ENCODE measurements at places on chromosomes 2 and 18.

DNA sequence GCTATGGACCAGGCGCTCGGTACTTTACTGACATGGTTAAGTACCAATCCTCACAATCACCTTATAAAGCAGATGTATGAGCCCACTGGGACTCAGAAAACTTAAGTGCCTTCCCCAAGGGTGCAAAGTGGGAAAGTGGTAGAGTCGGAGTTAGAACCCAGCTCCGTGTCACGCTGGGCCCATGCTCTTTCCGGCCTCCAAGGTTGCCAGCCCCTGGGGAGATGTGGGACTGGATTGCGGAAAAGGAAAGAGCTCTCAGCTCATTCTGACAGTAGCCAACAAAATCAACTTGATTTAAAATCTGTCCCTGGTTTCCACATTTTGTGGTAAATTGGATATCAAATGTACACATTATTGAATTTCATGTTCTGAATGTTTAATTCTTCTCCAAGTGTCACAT lies 403.8 kb downstream of the DCDC2C start:
- no peak for DNase-seq

- DNase-seq: no peak
Measured at GRCh38 chr2:67858886-67859285, 203.9 kb downstream of the C1D start.

DNA sequence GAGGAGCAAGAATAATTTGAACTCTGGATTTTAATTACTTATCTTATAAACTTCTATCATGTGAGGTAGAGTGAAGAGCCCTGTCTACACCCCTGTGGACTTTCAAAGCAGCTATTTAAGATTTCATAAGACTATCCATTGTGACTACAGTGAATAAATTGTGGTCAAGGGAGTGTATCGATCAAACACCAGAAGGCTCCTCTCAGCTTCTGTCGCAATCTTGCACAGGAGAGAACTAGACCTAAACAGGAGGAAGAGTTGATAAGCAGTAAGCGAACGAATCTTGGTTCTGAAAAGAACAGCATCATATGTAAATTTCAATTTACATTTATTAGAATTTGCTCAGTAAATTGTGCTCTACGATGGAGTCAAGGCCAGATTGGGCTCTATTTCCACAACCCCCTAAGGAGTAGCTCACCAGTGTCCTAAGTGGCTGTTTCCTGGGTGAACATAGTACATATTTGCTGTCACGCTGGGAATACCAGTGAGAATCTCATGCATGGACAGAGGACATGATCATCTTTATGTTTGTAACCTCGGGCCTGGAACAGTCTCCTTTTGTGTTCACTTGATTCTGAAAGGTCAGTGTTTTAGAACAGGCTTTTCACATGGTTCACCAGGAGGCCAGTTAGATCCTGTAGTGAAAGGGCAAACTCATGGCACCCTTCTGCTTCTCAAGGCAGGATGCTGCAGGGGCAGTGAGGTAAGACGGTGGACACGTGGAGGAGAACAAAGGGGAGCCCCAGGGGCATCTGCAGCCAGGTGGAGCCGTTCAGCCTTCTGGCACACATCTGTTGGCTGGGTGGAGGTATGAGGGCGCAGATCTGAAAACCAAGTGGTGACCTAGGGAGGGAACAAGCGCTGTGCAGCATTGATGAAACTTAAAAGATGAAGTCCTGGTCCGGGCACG lies 33.3 kb downstream of the NPAS2 start:
- peak; percentile 56 for DNase-seq

DNA sequence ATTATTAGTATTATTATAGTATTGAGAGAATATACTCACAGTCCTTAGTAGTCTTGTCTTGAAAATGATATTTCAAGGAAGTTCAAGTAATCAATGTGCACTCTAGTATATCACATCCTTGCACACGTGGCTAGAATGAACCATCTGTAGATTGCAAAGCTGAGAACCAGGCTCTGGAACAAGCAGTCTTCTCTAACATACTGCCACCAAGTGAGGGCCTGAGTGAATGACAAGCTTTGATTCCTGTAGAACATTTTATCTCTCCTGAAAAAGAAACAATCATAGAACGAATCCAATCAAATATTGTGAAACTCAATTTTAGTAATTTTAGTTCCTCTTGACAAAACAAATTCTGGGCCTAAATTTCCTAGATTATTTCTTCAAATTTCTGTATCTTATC lies 55.3 kb upstream of the SULT1C3 start:
- no peak for DNase-seq

DNA sequence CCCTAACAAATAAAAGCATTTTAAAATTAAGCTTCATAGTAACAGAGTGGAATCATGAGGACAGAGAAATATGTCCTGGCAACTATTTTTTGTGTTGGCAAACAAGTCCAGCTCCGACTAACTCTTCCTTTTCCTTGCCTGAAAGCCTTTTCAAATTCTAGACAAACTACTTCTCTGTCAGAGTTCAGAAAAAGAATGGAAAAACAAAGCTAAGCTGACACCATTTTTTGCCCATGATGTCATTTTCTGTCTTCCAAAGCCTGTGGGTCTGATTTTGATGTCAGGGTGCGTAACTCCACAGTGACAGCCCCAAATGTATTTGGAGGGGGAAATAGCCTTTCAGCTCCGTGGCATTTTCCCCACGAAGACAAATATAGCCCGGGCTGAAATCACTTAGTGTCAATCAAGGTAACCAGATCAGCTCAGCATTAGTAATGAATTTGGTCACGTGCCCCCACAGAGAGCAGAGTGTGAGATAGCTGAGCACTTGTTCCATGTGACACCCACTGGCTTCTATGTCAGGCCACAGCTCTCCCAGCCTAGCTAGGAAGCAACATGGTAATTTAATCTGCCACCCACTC lies 233.0 kb upstream of the SIX2 start:
- no peak for DNase-seq

DNA sequence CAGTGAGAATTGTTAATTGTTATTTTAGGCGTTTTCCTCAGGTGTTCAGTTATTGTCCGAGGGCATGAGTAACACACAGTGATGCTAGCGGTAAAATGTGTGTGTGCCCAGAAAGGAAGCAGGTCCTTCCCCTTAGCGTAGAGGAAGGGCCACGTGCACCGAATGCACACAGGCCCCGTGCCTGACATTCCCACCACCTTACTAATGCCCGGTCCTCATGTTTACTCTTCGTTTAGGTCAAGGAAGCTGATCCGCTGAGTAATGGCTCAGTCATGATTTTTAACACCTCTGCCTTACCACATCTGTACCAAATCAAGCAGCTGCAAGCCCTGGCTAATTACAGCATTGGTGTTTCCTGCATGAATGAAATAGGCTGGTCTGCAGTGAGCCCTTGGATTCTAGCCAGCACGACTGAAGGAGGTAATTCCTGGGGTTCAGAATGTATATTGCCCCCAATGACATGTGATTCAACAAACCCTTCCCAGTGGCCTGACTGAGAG lies 76.7 kb downstream of the MERTK start:
- no peak for DNase-seq

DNA sequence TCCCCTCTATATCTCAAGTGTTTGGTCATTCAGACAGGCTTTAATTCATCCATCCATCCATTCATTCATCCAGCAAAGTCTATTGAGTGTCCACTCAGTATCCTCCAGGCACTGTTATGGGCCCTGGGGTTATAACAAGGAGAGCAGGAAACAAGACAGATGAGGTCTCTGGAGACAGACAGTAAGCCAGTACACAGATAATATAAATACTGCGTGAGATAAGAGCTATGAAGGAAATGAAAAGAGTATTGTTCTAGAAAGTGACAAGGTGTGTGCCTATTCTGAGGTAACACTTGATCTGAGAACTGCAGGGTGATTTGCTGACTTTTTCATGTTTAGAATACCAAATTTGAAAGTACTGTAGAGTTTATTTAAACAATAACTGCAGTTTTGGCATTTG lies 98.3 kb downstream of the OSBPL6 start:
- DNase-seq: no peak

- no peak for DNase-seq
Measured at GRCh38 chr2:99572373-99573164, 82.8 kb upstream of the REV1 start.

DNA sequence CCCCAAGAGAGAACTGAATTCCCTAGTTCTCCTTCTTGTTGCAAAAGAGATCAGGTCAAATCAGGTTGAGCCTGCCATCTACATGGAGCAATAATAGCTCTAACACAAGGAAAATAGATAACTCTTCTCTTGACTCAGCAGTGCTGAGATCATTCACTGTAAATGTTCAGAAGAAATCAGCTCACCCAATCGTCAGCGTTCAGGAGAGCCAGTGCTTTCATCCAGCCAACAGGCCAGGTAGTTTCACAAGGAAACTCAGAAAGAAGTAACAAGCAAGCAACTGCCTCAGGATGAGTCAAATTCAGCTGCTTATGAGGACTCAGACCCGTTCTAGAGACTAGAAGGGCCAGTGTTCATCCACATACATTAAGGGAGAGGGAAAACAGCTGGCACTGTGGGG lies 5.9 kb downstream of the LMAN2L start:
- DNase-seq: no peak

DNA sequence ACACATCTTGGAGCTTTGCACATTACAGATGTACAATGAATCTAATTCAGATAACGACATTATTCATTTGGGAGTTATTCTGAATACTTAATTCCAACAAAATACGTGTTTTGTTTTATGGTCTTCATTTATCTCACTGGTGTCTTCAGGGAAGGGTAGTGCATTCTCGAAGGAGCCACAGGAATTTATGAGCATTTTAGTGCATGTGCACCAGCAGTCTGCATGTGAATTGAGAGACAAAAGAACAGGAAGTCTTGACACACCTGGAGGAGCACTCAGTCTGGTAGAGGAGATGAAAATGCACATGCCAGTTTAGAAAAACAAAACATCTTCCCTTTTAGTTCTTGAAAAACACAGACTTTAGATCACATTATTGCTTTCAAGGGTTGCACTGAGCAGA lies 228.7 kb downstream of the LRATD1 start:
- DNase-seq: no peak

DNA sequence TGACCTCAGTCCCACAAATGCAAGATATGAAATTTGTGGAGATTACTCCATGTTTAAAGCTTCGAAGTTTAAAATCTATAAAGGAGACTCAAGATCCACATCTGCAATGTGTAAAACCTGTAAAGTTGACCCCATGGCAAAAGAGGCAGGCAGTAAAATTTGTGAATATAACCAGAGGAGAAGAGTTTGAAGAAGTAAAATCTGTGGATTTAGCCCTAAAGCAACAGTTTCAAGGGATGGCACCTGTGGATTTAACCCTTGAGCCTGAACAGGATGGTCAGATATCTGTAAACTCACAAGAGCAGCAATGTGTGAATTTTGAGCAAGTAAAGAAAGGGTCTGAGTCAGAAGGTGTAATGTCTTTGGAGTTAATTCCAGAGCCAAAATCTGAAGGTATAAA lies 11.2 kb upstream of the ZNF512 start:
- DNase-seq: no peak

DNA sequence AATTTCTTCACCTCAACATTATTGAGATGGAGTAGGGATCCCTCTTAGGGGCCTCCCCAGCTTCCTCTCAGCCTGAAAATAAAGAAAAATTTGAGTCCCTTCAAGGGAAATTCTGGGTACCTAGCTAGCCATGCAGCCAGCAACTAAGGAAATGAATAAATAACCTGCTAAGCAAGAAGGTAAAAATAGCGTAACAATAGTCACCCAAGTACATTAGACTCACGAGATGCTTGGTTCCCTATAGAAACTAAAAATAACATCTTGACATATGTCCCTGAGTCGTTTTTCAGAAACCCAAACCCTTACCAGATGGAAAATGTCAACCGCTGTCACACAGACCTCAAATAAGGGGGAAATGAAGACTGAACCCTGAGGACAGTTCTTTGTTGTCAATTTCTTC lies 51.9 kb downstream of the CACNB4 start:
- no peak for DNase-seq

DNA sequence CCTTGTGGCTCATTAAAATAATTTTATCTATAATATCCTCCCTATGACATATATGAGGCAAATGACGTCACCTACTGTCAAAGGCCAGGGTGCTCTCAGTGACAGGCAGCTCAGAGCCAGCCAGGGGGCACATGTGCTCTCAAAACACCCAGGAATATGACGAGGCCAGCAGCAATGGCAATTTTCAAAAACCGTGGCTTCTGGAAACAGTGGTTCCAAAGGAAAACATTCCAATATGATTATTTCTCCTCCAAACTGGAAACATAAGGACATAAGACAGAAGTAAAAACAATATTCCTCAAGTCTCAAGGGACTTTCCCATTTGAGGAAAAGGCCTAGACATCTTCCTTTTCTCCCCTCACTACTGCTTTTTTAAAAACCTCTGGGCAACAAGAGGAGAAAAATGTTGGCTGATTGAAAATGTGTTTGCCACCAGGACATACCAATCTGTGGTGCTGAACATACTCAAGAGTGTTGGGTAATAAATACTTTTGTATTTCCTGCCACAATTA lies 40.8 kb downstream of the RNF152 start:
- no peak for DNase-seq

DNA sequence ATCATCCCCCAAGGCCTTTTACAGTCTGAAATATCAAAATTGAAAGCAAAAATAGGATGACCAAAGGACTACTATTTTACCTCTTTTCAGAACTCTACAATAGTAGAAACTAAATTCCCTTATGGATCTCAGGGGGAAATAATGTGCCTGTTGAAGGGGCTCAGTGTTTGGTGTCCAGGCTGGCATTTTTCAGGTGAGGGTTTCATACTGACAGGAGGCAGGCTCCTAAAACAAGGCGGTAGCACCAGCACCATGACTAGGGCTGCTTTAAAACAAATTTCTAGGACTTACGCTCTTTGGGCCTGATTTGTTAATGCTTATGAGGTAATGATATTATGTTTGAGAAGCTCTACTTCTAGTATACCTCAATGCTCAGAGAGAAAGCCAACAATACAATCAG lies 5.2 kb upstream of the BOLA3 start:
- DNase-seq: no peak

- DNase-seq: no peak
Measured at GRCh38 chr2:127078666-127079270, 28.2 kb downstream of the BIN1 start.

DNA sequence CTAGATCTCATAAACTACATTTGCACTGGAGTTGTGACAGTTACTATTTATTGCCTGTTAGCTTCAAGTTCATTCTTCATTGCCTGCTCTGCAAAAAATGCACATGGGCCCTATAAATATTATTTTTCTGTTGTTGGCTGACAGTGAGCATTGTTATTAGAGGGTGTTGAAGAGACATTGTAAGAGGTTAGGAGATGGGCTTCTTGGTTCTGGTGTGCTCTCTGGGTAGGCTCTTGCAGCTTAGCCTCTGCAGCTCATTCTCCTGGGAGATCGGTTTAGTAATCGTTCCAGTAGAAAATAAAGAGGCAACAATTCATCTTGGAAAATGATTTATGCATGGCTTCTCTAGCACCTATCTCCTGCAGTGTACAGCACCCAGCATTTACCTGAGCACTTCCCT lies 113.8 kb upstream of the SCN7A start:
- DNase-seq: no peak

GRCh38 chr2:13660231-13660630 lies 943.5 kb downstream of the TRIB2 start:
- no peak for DNase-seq

- no peak for DNase-seq
Measured at GRCh38 chr2:184203661-184204060, 394.7 kb upstream of the ZNF804A start.

GRCh38 chr2:136281281-136282114 lies 163.5 kb upstream of the CXCR4 start:
- no peak for DNase-seq

- peak; percentile 6 for DNase-seq
Measured at GRCh38 chr2:136375017-136375901, 257.3 kb upstream of the CXCR4 start.
